Hippocampal formation (tissue), 2 donors: ENCODE measurements at places on chromosomes 1 and 21.

DNA sequence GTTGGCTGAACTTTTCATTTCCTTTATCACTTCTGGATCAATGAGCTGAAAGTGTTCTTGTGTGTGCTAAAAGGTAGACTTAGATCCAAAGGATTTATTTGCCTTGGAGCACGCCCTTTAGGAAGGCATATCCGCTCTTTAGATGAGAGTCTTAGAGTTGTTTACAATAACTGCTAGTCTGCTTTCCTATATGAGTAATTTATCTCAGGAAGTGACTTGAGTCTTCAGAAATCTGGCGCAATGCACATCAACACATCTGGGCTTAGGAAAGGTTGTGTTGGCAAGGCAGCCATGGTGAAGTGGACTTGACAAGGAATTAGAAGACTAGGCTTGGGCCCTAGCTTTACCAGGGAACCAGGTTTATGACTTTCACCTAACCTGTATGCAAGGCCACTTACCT, 204.1 kb upstream of the PTGFR start:
- DNase-seq, result no peak

DNA sequence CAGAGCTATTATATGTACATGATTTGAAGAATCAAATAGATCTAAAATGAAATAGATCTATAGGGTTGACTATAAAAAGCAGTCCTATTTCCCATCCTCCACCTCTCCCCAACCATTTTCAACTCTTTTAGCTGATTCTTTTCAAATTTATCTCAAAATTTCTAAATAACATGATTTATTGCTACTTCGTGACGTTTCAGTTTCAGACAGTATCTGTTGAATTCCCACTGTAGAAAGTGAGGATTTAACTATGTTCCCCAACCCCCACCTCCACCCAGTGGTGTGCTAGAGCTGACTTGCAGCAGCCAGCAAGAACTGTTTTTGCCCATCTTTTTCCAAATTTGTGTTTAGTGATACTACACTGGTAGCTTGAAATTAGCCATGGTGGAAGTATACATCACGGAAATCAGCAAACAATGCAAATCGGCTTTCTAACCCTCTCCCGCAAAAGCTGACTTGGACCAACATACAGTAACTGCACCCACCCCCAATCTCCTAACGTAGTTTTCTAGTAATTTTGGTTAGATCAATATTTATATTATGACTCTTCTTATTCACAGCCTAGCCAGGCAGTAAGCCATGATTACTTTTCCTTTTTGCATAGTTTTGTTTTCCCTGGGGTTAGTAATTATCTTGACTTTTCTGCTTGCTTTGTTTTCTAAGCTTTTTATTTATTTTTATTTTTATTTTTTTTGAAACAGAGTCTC, 10.9 kb downstream of the SEMA4A start:
- DNase-seq, result no peak

- DNase-seq, result no peak
Measured at GRCh38 chr1:73909043-73909562, 288.9 kb downstream of the LRRIQ3 start.

DNA sequence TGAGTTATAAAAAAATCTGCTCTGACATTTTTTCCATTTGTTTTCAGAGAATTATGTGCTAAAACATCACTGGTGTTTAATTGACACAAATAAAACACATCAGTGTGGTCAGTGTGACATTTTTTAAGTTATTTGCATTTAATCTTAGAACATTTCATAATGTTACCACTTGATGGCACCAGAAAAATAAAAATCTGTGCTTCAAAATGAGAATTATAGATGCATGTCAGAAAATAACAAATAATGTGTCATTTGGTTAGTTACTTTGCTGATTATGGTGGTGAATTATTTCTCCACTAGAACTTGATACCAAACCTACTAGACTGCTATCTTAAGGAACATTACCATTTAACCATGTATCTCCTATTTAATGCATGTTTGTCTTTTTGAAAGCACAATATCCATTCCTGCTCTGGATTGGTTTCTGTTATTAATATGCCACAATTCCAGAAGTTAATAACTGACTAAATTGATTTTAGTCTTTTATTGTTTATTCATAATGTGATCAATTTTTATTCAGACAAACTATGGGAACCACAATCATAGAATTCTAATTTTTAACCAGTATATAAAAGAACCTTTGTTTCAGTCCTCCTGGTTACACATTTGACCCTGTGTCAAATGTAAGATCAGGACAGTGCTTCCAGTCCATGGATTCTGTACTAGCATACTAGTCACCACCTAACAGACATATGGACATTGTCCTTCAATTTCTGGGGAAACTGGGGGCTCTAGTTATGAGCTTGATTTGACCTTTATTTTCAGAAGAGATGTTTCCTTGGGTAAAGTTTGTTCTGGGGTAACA, 81.0 kb downstream of the RPS6KC1 start:
- no peak for DNase-seq

DNA sequence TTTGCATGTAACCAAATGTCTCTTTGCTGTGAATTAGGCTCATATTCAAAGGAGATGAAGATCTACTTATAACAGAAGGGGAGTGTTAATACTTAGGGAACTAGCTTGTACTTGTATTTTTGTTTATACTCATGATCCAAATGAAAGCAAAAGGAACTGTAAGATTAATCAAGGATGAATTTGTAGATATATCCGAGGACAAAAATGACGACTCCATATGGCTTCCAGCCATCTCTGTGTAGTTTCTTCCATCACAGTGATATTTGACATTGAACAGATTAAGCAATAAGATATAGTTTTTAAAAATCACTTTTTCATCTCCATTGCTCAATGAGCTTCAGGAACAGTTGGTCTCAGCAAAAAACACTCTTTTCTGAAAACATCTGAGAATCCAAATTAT, 257.4 kb upstream of the CAMK1G start:
- DNase-seq, result no peak

GRCh38 chr1:20681999-20682398, 20.8 kb upstream of the DDOST start:
- DNase-seq, result no peak

GRCh38 chr1:60765204-60765603, 317.2 kb upstream of the NFIA start:
- DNase-seq, result no peak

DNA sequence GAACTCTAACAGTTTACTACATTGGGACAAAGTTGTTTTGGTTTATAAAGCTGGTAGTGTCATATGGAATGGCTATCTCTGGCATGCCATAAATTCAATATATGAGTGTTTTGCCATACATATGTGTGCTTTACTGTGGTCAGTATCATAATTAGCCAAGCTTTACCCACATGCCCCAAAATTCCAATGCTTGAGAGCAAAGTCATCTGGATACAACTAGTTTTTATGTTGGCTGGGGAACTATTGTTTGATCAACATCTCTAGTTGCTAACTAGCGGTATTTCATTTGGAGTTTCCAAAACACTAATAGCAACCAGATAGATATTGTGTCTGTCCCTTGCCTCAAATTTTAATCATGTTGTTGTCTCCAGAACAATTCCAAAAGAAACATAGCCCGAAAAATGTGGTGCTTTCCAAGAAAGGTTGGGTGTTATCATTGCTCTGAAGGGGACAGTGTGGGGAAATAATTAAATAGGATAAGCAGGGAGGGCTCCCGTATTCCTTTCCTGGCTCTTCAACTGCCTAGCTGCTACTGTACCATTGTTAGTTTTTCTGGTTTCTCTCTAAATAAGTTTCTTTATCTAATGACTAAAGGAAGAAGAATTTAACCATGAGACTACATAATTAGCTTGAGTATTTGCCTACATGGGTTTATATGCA, 136.1 kb downstream of the TGFB2 start:
- no peak for DNase-seq

DNA sequence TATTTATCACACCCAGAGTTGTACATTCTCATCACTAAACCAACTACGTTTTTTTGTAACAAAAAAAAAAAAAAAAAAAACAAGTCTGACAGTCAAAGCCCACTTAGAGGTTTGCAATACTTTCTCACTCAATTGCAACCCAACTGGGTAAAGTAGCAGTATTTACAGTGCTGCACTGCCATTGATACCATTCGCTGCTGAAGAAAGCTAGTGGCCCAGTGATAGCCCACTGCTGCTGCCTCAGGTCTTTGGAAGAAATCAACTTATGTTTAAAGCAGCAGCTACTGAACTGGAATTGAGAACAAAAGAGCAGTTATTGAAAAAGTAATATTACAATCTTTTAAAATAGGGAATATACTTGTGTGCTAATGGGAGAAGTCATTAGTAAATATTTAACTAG, 2.7 kb downstream of the HNRNPU start:
- DNase-seq, result no peak

DNA sequence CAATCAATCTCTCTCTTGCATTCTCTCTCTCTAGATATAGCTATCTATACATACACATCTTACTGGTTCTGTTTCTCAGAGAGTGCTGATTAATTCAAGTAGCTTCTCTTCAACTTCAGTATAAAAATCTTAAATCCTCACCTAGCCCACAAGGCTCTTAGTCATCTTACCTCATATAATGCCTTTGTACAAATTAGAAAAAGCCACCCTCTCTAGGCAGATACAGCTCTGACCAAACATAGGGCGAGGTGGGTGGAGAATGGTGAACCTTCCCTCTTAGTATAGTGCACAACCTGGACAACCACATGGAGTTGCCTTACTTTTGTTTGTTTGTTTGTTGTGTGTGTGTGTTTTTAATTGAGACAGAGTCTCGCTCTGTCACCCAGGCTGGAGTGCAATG, 5.1 kb upstream of the INAVA start:
- no peak for DNase-seq

DNA sequence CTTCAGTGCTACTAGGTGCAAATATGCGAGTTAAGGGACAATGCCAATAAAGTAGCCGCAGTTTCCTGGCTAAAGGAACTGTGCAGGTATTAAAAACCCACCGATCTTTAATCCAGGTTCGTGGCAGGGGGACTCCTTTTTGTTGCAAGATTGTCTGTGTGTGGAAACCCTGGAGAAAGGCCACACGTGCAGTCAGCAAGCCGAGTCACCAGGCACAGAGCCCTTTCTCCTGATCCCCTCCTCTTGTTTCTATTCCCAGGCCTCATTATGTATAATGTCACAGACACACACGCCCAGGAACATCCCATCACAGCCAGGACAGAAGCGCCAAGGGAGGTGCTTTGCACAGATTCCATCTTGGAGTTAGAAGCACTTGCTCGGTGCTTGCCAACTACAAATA, 528.9 kb downstream of the KIF26B start:
- no peak for DNase-seq

DNA sequence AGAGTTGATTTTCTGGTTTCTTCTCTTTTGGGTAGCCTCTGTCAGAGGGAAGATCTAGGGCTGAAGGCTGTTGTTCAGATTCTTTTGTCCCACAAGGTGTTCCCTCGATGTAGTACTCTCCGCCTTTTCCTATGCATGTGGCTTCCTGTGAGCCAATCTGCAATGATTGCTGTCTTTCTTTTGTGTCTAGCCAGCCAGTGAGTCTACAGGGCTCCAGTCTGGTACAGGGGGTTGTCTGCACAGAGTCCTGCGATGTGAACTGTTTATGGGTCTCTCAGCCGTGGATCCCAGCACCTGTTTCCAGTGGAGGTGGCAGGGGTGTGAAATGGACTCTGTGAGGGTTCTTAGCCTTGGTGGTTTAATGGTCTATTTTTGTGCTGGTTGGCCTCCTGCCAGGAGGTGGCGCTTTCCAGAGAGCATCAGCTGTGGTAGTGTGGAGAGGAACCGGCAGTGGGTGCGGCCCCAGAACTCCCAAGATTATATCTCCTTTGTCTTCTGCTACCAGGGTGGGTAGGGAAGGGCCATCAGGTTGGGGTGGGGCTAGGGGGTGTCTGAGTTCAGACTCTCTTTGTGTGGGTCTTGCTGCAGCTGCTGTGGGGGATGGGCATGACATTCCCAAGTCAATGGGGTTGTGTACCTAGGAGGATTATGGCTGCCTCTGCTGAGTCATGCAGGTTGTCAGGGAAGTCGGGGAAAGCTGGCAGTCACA, 81.3 kb upstream of the C21orf91 start:
- no peak for DNase-seq

GRCh38 chr1:227938911-227939790, 8.6 kb downstream of the WNT9A start:
- no peak for DNase-seq

- DNase-seq, result no peak
Measured at GRCh38 chr1:161427733-161428516, 60.2 kb upstream of the CFAP126 start.

GRCh38 chr1:5369223-5369622, 623.0 kb downstream of the NPHP4 start:
- no peak for DNase-seq

- DNase-seq, result no peak
Measured at GRCh38 chr1:39727221-39727931, 11.3 kb upstream of the PPIE start.

- DNase-seq, result no peak
Measured at GRCh38 chr1:213728593-213729536, 258.9 kb upstream of the PROX1 start.

DNA sequence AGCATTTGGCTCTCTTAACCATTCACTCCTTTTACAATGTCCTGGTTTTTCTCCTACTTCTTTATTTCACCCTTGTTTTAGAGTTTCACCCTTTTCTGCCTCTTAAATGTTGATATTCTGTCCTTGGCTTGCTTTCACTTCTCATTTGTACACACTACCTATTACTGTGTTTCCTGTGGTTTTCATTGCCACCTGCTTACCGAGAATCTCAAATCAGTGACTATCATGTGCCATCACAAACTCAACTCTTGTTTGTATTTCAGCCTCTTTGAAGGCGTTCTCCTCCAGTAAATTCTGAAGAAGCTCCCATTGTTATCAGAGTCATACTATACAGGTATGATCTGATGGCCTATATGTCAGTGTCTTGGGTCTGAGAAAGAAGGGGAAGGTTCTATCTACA, 65.7 kb downstream of the NPHS2 start:
- DNase-seq, result no peak

DNA sequence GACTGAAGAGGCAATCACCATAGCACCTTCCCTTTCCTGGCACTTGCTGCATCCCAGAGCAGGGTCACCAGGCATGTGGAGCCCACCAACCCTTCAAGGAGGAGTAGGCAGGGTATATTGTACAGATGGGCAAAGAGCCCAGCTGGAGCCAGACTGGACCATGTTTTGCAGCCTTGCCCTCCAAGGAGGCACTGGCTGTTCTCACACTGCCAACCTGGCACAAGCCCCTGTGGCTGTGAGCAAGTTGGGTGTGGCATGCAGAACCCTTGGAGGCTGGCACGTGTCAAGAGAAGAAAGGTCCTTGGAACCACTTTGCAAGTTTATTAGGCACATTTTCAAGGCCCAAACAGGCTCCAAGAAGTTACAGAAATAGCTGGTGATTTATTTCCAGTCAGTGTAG, 146.4 kb downstream of the FOXD2 start:
- DNase-seq, result no peak

GRCh38 chr1:37622131-37622530, 12.6 kb downstream of the RSPO1 start:
- no peak for DNase-seq

- DNase-seq, result no peak
Measured at GRCh38 chr1:23554127-23554480, 5.2 kb downstream of the ID3 start.

GRCh38 chr1:178953034-178953433, 72.7 kb upstream of the FAM20B start:
- no peak for DNase-seq

GRCh38 chr1:168159251-168159650, 19.5 kb upstream of the TIPRL start:
- DNase-seq, result no peak

GRCh38 chr1:90561911-90562310, 155.2 kb downstream of the BARHL2 start:
- no peak for DNase-seq

GRCh38 chr21:14541841-14542490, 4.1 kb downstream of the SAMSN1 start:
- DNase-seq, result no peak

- no peak for DNase-seq
Measured at GRCh38 chr1:167052389-167052788, 37.8 kb downstream of the GPA33 start.

GRCh38 chr1:206612129-206612876, at the start of gene EIF2D:
EIF2D (minus strand) TSS chr1:206612465; CDS start chr1:206612342, 123 bp downstream.
- peak; percentile 95 for DNase-seq
